AG04450 (cell line): ENCODE measurements at places on chromosomes 5 and 9.

GRCh38 chr9:33498387-33498786 lies 24.7 kb upstream of the NOL6 start:
- DNase-seq = no peak

- no peak for DNase-seq
Measured at GRCh38 chr5:96214442-96215197, 218.4 kb downstream of the PCSK1 start.

- no peak for DNase-seq
Measured at GRCh38 chr5:95555553-95555952, 652 bp downstream of the ARSK start.

DNA sequence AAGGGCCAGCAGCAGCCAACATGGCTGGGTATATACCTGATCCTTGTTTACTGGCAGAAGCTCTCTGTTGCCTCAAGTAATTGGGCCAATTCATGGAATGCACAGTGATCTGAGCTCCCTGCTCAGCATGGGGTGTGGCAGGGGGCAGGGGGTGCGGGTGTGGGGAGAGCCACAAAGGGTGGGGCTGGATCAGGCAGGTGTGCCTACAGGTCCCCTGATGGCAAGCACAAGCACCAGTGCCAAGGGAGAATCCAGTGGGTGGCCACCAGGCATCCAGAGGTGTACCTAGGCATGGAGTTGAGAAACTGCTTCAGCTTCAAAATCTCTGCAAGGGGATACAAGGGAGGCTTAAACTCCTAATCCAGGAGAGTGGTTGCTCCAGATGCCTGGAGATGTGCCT lies 235.8 kb upstream of the TLE4 start:
- DNase-seq = no peak

- DNase-seq = no peak
Measured at GRCh38 chr5:63125862-63126261, 547.2 kb downstream of the LRRC70 start.

GRCh38 chr5:135438636-135439221 lies 8.4 kb downstream of the DCANP1 start:
- DNase-seq = no peak

- DNase-seq = no peak
Measured at GRCh38 chr5:168680395-168680794, 101.2 kb upstream of the PANK3 start.

GRCh38 chr5:73719632-73720031 lies 93.6 kb downstream of the ARHGEF28 start:
- no peak for DNase-seq

DNA sequence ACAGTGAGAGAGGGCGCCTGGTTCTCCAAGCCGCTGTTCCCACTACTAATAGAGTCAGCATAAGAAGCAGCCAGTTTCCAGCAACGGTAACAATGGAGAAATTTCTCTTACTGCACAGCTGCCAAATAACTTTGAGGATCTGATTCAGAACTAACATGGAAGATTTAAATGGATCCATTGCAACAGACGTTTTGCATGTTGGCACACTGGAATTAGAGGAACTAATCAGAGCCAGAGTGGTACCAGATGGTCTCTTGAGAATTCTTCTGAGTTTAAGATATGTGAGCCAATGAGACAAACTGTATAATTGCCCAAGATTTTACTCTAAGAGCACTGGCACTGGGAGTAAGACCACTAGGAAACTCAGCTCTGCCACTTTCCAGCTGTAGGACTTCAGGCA lies 186.5 kb downstream of the EFNA5 start:
- no peak for DNase-seq

- DNase-seq = no peak
Measured at GRCh38 chr5:177249761-177250537, 53.6 kb downstream of the RAB24 start.

DNA sequence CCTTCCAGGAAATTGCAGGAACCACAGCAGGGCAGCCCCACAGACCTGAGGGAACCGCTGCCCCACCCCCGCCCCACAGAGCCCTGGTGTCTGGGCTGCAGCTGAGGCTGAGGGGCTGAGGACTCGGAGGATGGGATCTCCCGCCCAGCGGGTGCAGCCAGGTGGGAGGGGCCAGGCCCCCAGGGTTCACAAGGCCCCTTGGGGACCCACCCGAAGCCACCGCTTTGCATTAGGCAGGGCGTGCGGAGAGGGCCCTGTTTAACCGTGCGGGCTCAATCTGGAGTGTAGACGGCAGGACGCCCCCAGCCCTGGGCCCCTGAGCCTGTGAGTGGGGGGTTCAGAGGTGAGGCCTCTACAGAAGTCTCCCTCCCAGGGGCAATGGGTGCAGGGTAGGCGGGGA lies 10.8 kb downstream of the NOTCH1 start:
- DNase-seq = no peak

- no peak for DNase-seq
Measured at GRCh38 chr9:108951578-108951977, 17.4 kb downstream of the ABITRAM start.

DNA sequence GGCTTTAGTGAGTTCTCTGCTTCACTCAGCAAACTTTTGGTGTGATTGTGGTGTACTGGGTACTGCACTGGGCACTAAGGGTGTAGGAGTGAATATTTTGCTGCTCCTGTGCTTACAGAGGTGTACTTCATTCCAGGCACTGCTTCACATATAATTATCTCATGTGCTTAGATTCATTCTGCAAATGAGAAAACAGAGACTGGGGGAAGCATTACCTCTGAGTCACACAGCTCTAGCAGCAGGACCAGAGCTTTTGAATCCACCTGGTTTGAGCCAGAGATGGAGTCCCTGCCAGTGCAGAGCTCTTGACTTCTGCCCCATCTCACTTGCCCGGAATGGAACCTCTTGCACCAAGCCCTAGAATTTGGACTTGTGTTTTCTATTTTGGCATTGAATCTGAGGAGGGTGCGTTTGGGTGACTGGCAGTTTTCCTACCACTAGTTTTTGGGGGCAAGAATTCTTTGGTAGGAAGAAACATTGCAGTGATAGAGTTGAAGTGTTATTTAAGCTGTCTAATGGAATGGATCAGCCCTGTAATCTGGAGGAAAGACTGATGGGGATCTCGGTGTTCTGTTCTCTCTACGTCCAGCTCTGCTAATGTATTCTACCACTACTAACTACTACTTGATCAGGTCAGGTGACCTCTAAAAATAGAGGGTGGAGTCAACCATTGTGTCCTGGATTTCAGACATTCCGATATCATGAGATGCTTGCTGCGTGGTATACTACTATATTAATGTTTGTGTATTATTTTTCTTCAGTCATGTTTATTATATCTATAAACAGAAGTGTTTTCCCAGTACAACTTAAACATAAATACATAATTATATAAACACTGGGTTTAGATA lies 2.5 kb downstream of the ARHGAP26 start:
- DNase-seq = no peak

DNA sequence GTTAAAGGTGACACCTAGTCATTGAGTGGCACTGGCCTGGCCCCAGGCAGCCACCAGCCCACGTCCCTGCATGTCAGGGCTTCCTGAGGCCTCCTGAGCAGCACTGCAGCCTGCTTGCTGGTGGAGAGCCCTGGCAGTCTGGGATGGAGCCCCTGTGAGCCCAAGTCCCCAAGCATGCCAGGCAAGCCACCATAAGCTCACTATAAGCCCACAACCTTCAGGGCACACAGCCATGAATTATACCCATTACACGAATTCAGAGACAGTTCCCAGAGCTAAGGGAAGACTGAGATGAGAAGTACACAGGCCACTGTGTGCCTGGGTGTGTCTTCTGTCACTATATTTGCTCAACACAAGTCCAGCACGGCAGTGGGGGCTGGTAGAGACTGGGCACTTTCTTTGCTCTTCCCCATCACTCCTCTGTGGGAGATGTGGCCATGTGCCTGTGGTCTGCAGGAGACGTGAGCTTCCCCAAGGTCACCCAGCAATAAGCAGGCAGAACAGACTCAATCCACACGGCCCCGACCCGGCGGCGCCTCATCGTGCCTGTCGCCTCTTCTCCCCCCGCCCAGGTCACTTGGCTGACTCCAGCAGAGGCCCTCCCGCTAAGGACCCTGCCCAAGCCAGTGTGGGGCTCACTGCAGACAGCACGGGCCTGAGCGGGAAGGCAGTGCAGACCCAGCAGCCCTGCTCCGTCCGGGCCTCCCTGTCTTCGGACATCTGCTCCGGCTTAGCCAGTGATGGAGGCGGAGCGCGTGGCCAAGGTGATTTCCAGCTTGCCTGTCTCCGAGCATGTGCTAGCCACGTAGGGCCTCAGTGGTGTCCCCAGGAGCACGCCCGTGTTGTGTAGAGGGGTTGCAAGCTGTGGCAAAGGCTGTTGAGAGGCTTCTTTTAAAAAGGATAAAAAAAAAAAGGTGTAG lies 114.8 kb downstream of the WNK2 start:
- DNase-seq = no peak

DNA sequence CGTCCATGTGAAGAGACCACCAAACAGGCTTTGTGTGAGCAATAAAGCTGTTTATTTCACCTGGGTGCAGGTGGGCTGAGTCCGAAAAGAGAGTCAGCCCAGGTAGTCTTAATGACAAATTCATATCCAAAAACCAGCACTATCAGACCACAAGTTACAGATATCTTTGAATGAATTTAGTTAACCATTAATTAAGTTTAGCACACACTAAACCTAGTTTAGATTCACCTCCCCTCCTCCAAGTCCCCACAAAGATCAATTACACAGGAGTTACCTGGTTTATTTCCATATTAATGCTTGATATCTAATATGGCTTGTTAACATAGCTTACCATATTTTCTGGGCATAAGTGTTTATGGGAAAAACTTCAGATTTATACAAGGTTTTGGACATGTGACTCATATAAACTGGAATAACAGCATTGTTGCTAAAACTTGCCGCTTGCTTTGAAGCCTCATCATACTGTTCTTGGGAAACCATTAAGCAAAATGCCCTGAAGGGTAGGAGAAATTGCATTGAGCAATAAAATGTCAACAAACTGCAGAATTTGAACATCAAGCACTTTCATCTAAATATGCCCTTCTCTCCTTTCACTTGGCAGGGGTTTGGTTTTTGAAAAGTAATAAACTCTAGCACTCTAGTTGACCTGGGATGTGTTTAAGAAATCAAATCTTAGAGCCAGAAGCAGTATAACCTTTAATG lies 166.9 kb downstream of the SNCAIP start:
- peak; percentile 18 for DNase-seq

DNA sequence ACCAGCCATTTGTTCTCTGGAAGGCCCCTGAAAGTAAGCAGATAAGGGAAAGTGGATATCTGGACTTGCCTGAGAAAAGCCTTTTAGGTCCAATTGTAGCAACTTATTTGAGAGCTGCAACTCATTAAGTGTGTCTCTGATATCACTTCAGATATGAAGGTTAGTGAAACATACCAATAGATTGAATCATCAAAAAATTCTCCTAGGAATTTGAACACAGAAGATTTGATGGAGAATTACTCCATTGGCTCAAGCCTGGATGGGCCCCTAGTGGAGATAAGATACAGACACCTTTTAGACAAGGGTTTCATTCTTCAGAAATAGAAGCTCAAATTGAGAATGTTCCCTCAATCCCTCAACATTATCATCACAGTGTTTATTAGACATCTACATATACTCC lies 356.7 kb downstream of the NDUFS4 start:
- DNase-seq = no peak

DNA sequence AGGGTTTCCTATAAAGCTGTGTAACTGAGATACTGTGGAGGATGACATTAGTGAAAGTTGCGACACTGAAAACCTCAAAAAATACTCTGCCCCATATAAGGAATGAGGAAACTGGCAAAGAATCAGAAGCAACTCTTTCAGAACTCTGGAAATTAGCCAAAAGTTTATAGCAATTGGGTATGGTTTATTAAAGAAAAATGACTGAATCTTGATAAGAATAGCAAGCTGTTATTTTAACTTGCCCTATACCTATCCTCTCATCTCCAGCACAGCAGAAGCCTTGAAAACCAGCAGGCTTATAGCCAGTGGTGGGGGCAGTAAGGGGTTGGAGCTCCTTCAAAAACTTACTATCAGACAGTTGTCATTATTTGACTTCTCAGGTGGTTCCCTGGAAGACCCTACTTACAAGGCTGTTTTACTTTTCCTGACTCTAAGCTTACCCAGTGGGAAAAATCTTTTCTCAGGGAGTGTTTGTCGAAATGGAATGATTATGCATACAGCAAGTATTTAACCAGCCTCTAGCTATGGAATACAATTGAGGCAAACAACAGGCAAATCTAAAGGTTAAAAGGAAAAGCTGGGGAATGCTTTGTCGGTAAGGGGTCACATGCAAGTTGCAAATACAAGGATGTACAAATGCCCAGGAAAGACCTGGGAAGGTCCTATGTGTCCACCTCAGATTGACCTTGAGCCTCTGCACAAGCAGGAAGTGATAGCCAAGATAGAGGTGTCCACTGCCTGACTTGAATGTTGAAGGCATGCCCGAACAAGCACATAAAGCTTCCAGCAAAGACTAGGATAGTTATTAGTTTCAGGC lies 21.0 kb upstream of the FAM151B start:
- DNase-seq = no peak
